ENCODE measurements at places on chromosomes 7 and 10.

DNA sequence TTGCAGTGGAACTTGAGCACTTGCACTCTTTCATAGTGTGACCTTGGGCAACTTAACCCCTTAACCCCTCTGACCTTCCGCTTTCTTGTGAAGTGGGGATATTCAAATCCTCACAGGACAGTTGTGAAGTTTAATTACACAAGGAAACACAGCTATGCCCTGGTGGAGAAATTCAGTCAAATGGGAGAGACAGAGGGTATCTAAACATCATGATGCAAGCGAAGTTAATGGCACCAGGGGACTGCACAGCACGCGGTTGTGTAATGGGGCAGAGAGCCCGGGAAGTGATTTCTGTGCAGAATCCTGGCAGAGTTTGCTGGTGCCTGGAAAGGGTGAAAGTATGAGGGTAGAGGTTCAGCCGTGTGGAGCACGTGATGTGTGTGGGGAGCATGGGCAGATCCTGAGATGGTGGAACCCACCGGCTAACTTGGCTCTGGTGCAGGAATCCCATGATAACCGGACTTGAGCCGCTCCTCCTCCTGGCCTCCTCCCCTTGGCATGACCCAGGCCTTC lies 51.7 kb downstream of the SNX10 start:
- no peak for DNase-seq

DNA sequence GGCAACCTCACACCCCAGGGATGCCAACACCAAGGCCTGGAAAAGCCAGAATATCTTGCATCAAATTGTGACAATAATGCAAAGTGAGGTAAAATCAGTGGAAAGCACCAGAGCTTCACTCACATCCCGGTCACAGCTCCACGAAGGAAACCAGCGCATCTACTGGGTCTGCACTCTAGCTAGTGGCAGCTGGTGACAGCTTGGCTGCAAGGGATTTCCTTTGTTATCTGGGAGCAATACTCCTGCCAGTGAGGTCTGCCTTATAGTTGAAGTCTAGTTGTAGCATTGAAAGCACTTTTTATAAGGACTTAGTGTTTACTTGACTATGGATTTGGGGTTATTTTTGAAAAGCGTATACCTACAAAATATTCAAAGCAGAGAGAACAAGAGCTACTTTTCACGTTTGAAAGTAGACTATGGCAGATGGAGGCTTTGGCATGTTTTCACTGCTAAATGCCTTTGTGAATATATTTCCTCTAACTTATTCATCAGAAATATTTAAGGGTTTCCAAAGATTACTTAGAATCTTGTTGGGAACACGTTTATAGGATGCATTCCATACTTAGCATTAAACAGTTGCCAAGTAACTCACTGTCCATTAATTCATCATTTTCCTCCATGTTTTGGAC lies 26.1 kb downstream of the WDFY4 start:
- DNase-seq, result no peak

DNA sequence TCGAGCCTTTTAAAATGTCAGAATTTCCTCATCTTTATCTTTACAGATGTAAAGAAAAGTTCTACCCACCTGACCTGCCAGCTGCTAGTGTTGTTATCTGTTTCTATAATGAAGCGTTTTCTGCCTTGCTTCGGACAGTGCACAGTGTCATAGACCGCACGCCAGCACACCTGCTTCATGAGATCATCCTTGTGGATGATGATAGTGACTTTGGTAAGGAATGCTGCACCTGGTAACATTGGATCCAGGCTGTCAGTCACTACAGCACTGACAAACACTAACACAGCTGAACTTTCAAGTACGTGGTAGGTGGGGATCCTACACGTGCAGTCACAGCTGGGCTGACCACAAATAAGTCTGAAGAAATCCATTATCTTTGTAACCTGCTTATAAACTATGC lies 77.6 kb downstream of the GALNT11 start:
- DNase-seq, result no peak

GRCh38 chr10:42645103-42645502 lies 6.7 kb upstream of the ZNF33B start:
- DNase-seq, result no peak
